A549 treated with CORT108297 at 1 μM for 4 hours (cell line): ENCODE measurements at places on chromosomes 6 and 20. TPM values are rescaled to one million over a fixed set of nuclear protein-coding genes. Genes with fewer than 3 reads are reported as not detected.

Gene ARMH2
- not detected in 5 replicates for total RNA-seq

Gene TMEM200A
- total RNA-seq, result 0.03 to 0.05 TPM (median 0.05 TPM) in 4 of 5 replicates, not detected in the other

Gene KCNK5
- total RNA-seq, result 0.91 to 1.6 TPM (median 1.2 TPM) in 5 replicates

Gene SYNDIG1
- 1.4 to 2.3 TPM (median 1.9 TPM) in 5 replicates for total RNA-seq

Gene JPH2
- total RNA-seq, result 1.1 to 1.8 TPM (median 1.5 TPM) in 5 replicates

Gene BTNL2
- not detected in 5 replicates for total RNA-seq

Gene HLA-DQA1
- not detected in 5 replicates for total RNA-seq

Gene ARHGAP40
- 0.02 TPM in 1 of 5 replicates, not detected in the others for total RNA-seq

Gene LRRN4
- total RNA-seq, result 0.05 TPM in 1 of 5 replicates, not detected in the others

Gene TRIM40
- total RNA-seq, result not detected in 5 replicates

Gene VSX1
- total RNA-seq, result 1.0 to 1.2 TPM (median 1.1 TPM) in 5 replicates

Gene C20orf204
- 0.20 to 0.62 TPM (median 0.50 TPM) in 5 replicates for total RNA-seq

Gene MTFR2
- 11.2 to 13.3 TPM (median 12.2 TPM) in 5 replicates for total RNA-seq

Gene LGSN
- total RNA-seq, result 2.6 to 3.7 TPM (median 3.3 TPM) in 5 replicates

Gene HRH3
- total RNA-seq, result 0.02 to 0.05 TPM (median 0.03 TPM) in 3 of 5 replicates, not detected in the others

Gene COL10A1
- 0.02 TPM in 1 of 5 replicates, not detected in the others for total RNA-seq

Gene DEF6
- 0.03 to 0.07 TPM (median 0.06 TPM) in 3 of 5 replicates, not detected in the others for total RNA-seq

Gene SAMD5
- 0.60 to 0.84 TPM (median 0.79 TPM) in 5 replicates for total RNA-seq

Gene SASH1
- 2.1 to 3.4 TPM (median 2.9 TPM) in 5 replicates for total RNA-seq

Gene VSTM2L
- 5.8 to 10.5 TPM (median 8.8 TPM) in 5 replicates for total RNA-seq

Gene FARS2
- total RNA-seq, result 10.3 to 11.5 TPM (median 11.1 TPM) in 5 replicates

Gene BCAS4
- 27.0 to 32.9 TPM (median 31.1 TPM) in 5 replicates for total RNA-seq

Gene PLAGL2
- 11.4 to 12.9 TPM (median 12.6 TPM) in 5 replicates for total RNA-seq

Gene CYB5R4
- total RNA-seq, result 22.3 to 27.0 TPM (median 23.7 TPM) in 5 replicates

Gene C6orf58
- total RNA-seq, result 0.13 to 0.24 TPM (median 0.15 TPM) in 5 replicates

Gene SLC4A11
- 6.1 to 7.5 TPM (median 6.7 TPM) in 5 replicates for total RNA-seq

Gene HLA-DMB
- 1.5 to 2.5 TPM (median 1.6 TPM) in 5 replicates for total RNA-seq

Gene RPN2
- 249 to 270 TPM (median 262 TPM) in 5 replicates for total RNA-seq

Gene NRSN1
- total RNA-seq, result not detected in 5 replicates

Gene LATS1
- 5.2 to 8.1 TPM (median 7.4 TPM) in 5 replicates for total RNA-seq

Gene FRS3
- total RNA-seq, result 1.9 to 3.3 TPM (median 2.8 TPM) in 5 replicates

Gene MOXD1
- 1.7 to 2.5 TPM (median 2.0 TPM) in 5 replicates for total RNA-seq

Gene PRL
- total RNA-seq, result not detected in 5 replicates

Gene DSP
- total RNA-seq, result 32.3 to 49.0 TPM (median 42.9 TPM) in 5 replicates

Gene CST4
- not detected in 5 replicates for total RNA-seq

Gene SLC25A27
- 0.36 to 0.75 TPM (median 0.51 TPM) in 5 replicates for total RNA-seq

Gene E2F1
- 22.0 to 33.5 TPM (median 30.9 TPM) in 5 replicates for total RNA-seq

Gene RRBP1
- total RNA-seq, result 84.9 to 111 TPM (median 105 TPM) in 5 replicates

Gene GTSF1L
- total RNA-seq, result not detected in 5 replicates

Gene GABRR1
- total RNA-seq, result not detected in 5 replicates

Gene SLC17A4
- not detected in 5 replicates for total RNA-seq

Gene ZNF322
- total RNA-seq, result 4.7 to 6.8 TPM (median 5.0 TPM) in 5 replicates

Gene PRR18
- 0.08 to 0.22 TPM (median 0.09 TPM) in 5 replicates for total RNA-seq

Gene AGPAT1
- total RNA-seq, result 33.3 to 41.7 TPM (median 40.0 TPM) in 5 replicates

Gene TGM3
- total RNA-seq, result 0.03 TPM in 3 of 5 replicates, not detected in the others

Gene PMEPA1
- total RNA-seq, result 224 to 536 TPM (median 464 TPM) in 5 replicates

Gene NUP153
- total RNA-seq, result 27.9 to 30.3 TPM (median 29.3 TPM) in 5 replicates

Gene WASF1
- total RNA-seq, result 9.8 to 14.1 TPM (median 12.3 TPM) in 5 replicates

Gene GUCA1A
- total RNA-seq, result not detected in 5 replicates
